ENCODE measurements at places on chromosomes 3 and 15.

DNA sequence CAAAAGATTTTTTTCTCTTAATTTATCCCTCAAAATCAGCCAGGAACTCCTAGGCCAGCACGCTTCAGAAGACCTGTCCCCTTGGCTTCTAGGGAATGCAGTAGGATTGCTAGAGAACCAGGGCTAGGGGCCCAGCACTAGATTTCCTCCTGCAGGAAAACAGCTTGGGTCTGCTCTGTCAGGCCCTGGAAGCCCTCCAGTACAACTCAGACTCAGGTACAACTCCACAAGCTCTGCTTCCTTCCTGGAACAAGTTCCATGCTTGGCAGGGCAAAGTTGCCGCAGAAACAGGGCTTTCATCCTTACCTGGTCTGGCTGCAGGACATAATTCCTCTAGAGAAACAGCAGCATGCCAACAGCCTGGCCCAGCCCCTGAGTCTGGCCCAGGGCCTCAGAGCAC lies 96.1 kb upstream of the CTNNB1 start:
- no peak for DNase-seq

- no peak for DNase-seq
Measured at GRCh38 chr3:81962396-81962795, 201.0 kb upstream of the GBE1 start.

DNA sequence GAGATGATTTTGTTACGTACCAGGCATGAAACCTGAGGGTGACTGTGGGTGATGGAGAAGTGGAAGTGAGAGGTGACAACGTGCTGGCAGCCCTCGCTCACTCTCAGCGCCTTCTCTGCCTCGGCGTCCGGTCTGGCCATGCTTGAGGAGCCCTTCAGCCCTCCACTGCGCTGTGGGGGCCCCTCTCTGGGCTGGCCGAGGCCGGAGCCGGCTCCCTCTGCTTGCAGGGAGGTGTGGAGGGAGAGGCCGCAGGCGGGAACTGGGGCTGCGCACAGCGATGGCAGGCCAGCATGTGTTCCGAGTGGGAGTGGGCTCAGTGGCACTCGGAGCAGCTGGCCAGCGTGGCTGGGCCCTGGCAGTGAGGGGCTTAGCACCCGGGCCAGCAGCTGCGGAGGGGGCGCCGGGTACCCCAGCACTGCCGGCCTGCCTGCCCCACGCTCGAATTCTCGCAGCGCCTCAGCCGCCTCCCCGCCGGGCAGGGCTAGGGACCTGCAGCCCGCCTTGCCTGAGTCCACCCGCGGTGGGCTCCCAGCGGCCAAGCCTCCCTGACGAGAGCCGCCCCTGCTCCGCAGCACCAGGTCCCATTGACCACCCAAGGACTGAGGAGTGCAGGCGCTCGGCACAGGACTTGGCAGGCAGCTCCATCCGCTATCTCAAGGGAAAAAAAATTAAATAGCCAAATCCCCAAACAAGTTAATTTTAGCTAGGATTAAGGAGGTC lies 29.7 kb upstream of the MYRIP start:
- no peak for DNase-seq

DNA sequence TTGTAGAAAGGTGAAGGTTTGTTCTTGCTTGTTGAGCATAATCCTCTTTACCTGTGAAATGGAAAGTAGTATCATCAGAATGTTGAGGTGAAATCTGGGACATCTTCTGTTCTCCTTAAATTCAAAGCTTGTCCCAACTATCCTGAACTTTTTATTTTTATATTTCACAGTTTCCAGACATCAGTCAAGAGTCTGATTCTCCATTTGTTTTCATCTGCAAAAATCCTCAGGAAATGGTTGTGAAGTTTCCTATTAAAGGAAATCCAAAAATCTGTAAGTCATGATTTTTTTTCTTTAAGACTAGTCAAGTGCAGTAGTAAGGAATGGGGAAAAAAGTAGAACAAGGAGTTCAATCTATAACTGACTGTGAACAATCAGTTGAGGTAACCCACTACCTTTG lies 15.5 kb upstream of the ZNF609 start:
- DNase-seq = no peak

GRCh38 chr3:171178714-171179113 lies 152.2 kb upstream of the SLC2A2 start:
- no peak for DNase-seq

DNA sequence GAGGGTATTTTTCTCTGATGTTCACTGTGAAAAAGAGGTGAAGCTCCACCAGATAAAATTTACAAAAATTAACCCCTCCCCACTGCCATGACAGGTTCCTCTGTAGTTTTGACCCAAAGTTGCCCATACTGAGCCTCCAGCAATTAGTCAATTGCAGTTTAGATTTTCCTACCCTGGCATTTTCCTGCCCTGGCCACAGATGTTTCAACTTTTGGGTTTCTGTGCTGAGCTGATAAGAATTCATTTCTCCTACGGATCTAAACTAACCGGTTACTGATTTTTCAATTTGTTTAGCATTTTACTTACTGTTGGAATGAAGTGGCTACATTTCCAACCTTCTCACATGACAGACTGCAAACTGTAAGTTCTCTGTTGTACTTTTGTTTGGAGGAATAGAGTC lies 1346.1 kb upstream of the EPHA6 start:
- no peak for DNase-seq

- DNase-seq = no peak
Measured at GRCh38 chr3:175940881-175941280, 1081.7 kb downstream of the NAALADL2 start.

Measured in esophagus squamous epithelium (tissue), 5 donors.